ENCODE measurements at places on chromosomes 3 and 15.

- no peak for DNase-seq
Observed at GRCh38 chr3:129708328-129708861, 101.9 kb upstream of the PLXND1 start.

GRCh38 chr3:67619991-67620390 lies 34.4 kb downstream of the SUCLG2 start:
- DNase-seq, result no peak

- peak; percentile 44 for DNase-seq
Observed at GRCh38 chr3:35241236-35241635, 398.1 kb upstream of the ARPP21 start.

DNA sequence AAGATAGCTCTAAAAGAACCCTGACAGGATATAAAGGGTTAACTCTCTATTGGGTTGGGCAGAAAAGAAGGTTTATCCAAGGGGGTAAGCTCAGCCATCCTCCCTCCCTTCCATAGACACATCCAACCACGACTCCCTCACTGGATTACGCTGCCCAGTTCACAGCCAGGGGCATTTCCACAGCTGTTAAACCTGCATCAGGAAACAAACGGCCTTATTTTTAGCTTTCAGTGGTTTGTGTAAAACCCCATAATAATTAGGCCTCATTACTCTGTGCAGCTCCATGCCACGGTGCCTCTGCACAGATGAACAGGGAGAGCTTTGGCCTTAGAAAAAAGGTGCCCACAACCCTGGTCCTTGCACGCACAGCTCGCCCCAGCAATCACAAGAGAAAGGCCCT lies 110.6 kb downstream of the GABRB3 start:
- no peak for DNase-seq

DNA sequence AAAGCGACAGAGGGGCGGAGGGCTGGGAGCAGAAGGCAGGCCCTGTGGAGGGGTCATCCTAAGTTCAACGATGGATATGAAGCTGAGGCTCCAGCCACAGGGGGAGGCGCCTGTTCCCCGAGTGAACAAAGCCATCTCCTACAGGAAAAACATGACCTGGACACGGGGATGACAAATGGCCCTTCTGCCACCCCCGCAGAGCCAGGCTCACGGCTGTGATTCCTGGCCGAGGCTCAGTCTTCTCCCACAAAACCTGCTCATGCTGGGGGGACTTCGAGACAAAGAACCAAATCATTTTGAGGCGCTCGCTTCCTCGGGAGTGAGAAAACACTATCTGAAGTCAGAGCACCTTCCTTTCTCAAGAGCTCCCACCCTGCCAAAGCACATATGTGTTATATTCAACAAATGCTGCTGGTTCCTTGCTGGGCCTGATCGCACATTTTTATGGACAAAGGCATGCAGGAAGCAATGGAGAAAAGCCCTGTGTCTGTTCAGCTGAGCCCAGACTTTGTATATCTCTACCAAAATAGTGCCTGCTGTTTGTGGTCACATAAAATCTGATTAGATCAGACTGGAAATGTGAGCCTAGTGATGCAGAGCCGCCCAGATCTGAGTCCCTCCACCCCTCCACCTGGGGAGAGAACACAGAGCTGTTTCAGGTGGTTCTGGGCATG lies 5.6 kb downstream of the RBP1 start:
- DNase-seq, result peak; percentile 86

DNA sequence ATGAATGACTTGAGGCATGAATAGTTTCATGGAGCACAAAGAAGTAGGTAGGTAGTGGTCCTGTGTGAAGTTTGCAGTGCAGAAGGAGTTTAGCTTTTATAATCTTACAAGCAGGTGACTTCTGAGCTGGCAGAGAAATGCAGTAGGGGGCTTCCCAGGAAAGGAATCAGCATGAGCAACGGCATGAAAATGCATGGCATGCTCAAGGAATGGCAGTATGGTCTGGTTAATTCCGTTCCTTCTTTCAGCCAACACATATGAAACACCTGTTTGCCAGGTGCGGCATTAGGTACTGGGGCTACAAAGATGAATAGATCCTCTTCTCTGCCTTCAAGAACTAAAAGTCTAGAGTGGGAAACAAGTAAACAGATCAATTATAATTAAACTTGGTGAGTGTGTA lies 138.0 kb upstream of the BHLHE40 start:
- DNase-seq, result peak; percentile 42

GRCh38 chr3:111277226-111277625 lies 205.6 kb downstream of the NECTIN3 start:
- DNase-seq, result peak; percentile 60

- DNase-seq, result no peak
Observed at GRCh38 chr15:40366457-40367370, 8.7 kb downstream of the DISP2 start.

- no peak for DNase-seq
Observed at GRCh38 chr3:104149154-104149553, 1217.6 kb upstream of the ALCAM start.

- DNase-seq, result no peak
Observed at GRCh38 chr15:42193383-42193782, 14.7 kb downstream of the VPS39 start.

GRCh38 chr15:39919411-39919747 lies 687 bp downstream of the GPR176 start:
- DNase-seq, result no peak

GRCh38 chr3:1195947-1196346 lies 103.1 kb downstream of the CNTN6 start:
- DNase-seq, result peak; percentile 85

DNA sequence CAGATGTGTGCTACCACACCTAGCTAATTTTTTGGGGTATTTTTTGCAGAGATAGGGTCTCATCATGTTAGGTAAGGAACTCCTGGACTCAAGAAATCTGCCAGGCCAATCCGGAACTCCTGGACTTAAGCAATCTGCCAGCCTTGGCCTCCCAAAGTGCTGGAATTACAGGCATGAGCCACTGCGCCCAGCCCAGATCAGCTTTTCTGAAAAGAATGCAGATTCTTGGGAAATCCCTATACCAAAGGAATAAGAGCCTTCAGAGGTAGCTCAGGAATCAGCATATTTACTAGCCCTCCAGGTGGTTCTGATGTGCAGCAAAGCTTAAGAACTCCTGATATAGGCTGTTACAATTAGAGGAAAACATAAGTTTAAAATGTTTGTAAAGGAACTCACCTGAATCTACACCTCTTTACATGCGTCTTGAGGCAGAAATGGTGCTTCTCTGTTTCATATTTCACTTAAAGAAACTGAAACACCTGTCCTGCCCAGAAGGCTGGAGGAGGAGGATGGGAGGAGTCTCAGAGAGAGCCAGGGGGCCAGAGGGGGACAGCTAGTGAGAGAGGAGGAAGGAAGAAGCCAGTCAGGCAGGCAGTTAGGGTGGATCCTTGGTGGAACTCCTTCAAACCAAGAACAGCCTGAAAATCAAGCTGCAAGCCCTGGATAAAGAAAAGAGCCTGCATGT lies at the start of gene XCR1:
Gene XCR1, minus strand, starts transcription at position 463 of the 685 bp plus-strand sequence. CDS start 5,536 bp downstream, outside the sequence.
- no peak for DNase-seq

DNA sequence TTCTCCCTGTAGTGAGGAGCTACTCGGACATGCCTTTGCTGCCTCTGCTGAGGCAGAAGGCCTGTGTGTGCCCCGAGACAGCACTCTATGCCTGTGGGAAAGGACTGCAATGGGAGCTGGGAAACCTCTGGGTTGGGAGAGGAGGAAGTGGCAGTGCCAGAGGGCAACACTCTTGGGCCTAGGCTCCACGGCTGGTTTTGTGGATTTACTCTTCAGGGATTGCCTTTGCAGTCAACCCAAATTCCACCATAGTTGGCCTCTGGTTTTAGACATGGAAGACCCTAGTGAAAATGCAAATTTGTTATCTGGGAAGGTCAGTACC lies 46.8 kb downstream of the ITGA11 start:
- no peak for DNase-seq

GRCh38 chr3:69867941-69868505 lies 128.8 kb downstream of the MITF start:
- no peak for DNase-seq

DNA sequence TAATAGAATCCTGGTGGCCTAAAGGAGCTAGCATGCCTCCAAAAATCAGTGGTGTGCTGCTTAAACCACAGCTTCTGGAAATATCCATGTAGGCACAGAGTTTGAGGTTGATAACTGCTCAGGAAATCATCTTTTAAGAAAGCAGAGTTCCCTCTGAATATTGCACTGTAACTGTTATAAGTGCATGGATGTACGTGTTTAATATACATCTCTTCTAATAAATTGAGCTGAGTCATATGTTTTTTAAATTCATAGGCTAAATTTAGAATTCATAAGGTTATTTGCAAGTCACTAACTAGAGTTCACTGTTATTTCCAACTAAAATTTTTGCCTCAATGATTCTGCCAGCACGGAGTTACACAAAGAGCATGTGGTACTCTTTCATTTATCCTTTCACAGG lies 68.9 kb downstream of the MYH15 start:
- DNase-seq, result no peak

GRCh38 chr3:58021962-58022361 lies 13.7 kb downstream of the FLNB start:
- DNase-seq, result no peak

DNA sequence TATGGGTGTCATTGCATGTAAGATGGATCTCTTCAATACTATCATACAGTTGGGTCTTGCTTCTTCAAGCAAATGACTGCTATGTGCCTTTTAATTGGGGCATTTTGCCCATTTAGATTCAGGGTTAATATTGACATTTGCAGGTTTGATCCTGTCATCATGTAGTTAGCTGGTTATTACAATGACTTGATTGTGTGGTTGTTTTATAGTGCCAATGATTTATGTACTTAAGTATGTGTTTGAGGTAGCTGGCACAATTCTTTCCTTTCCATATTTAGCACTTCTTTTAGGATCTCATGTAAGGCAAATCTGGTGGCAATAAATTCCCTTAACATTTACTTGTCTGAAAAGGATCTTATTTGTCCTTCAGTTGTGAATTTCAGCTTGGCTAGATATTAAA lies 267.5 kb downstream of the VGLL3 start:
- no peak for DNase-seq

DNA sequence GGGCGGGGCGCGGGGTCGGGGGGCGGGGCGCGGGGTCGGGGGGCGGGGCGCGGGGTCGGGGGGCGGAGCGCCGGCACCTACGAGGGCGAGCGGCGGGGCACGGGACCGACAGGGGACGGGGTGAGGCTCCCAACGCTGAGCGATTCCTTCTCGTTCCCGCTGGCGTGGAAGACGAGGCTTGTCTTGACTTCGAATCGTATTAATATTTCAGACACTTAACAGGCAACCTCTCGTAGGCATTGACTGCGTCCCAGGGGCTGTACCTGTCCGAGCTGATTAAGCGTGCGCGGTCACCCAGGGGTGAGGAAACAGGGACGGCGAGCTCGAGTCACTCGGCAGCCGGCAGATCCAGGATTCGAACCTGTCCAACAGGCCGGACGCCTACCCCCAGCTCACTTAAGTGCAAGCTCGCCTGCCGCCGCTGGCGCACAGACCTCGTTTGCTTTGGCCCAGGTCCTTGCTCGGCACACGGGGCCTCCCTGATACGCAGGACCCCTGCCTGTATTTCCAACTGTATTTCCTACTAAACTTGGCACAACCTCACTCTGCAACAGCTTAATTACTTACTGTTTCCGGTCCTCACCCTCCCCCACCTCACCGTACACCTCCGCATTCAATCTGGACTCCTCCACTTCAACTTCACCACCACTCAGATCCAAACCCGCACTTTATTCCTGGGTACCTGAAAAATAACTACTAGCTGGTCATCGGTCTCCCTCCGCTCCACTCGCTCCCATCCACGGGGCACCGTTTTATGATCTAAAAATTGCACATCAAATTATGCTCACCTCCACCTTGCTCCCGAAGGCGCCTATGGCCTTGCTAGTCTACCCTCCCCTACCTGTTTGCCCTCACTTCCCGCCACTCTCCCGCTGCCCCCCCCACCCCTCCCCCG lies 722 bp upstream of the ZXDC start:
- peak; percentile 16 for DNase-seq

GRCh38 chr3:182241766-182242488 lies 530.2 kb downstream of the SOX2 start:
- peak; percentile 97 for DNase-seq

GRCh38 chr3:156675830-156676767 lies 1.7 kb downstream of the TIPARP start:
- peak; percentile 82 for DNase-seq

GRCh38 chr3:49785565-49786356 lies 581 bp downstream of the IP6K1 start:
- DNase-seq, result peak; percentile 30

GRCh38 chr15:83380682-83381081 lies 66.5 kb upstream of the SH3GL3 start:
- peak; percentile 49 for DNase-seq

GRCh38 chr15:73127302-73127936 lies 75.2 kb downstream of the NEO1 start:
- peak; percentile 3 for DNase-seq

DNA sequence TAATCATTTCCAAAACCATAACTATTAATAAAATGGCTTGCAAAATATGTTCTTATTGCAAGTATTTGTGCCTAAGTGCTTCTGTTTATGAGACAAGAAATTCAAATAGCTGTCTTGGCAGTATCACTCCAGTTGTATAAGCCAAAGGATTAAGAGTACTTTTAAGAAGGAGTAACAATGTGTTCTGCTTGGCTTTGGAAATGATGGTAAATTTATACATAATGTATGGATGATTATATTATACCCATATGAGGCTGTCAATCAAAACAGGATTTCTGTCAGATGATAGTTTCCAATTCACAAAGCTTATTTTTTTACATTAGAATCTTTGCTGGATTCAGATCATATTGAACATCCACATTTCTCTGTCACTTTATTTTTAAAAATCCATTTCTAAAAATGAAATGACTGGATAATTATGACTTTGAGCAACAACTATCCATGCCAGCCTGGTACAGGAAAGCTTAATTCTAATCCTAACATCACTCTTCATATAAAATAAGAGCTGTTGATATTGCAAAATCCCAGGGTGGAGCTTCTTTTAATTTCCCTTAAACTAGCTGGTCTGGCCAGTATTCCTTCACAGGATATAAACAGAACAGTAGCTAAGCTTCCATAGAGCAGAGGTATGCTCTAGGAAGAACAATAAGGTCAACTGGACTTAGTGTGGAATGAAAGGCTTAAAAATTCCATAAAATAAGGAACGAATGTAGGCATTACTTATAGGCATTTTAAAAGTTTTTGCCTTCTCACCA lies 30.0 kb upstream of the ZNF280D start:
- no peak for DNase-seq

- DNase-seq, result no peak
Observed at GRCh38 chr3:13750731-13751130, 129.1 kb downstream of the WNT7A start.

Measured in astrocyte (in vitro differentiated cells and primary cell).